ENCODE measurements at places on chromosomes 12 and 14.

DNA sequence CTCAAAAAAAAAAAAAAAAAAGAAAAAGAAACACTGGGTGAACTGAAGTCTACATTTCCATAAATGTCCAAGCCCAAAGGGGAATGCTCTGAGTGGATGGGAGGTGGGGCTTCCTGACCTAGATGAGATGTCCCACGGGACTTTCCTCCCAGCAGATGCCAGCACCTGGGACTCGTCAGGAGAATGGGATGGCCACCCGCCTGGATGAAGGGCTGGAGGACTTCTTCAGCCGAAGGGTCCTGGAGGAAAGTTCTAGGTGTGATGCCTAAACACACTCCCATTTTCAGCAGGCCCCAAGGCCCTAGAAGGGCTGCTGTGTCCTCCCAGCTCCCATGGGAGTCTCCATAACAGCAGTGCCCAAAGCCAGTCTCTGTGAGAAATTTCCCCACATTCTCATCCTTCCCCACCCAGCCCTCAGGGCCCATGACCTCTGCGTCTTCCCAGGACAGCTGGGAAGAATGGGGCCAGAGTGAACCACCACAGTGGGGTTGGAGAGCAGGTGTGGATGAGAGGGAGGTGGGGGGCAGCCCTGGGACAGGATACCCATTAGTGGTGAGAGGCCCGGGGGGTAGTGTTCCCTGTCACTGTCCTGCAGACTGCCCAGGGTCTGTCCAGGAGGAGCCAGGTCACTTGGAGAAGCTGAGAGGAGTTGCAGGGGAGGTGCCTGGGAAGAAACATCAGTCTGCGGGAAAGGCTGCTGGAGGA, 7.1 kb upstream of the CPNE6 start:
- no peak for DNase-seq

DNA sequence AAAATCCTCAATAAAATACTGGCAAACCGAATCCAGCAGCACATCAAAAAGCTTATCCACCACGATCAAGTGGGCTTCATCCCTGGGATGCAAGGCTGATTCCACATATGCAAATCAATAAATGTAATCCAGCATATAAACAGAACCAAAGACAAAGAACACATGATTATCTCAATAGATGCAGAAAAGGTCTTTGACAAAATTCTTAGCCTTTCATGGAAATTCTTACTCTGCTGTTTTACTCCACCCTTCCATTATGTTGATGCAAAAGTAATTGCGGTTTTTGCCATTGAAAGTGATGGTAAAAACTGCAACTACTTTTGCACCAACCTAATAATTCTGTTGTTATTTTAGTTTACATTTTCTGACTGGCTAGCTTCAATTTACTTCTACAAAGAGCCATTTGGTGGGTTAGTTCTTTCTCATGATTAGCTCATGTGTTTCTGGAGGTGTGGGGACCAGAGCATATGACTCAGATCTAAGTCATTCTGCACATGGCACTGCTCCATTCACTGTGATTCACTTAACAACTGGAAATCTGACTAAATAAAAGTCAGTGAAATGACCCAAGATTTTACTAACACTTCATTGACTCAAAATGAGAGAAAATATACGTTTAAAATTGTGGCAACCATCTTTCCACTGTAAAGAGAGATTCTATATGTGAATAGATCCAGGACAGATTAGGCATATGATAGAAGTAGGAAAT, 99.9 kb downstream of the TMTC3 start:
- no peak for DNase-seq

DNA sequence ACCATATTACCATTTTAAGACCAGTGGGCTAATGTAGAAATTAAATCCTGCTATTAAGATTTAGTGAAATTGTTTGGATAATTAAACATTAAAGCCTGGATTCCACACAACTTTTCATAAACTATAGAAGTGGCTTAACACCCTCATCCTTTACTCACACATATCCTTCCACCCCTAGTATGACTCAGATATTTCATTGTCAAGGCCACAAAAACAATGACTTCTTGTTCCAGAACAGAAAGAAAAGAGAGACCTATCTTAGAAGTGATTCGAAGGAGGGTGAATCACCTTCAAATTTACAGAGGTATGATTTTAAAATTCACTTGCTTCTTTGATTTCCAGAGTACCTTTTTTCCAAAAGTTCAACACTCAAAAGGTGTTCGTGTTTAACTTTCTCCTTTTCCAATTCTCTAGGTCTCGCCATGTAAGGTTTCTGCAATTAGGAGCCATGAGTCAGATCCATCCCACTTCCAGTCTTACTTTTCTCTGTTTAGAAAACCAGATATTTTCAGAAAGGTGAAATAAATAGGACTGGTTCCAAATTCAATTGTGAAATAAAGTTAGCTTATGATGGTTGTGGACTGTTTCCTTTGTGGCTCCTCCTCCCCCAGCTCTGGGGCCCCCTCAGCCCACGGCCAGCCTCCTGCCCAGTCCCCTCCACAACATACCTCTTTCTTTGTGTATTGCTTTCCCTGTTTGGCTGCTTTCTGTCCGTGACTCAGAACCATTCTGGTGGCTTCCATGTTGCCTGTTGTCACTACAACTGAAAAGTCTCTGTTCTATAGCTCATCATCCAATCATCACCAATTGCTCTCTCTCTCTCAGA, 24.6 kb upstream of the MGP start:
- no peak for DNase-seq

- DNase-seq: no peak
Measured at GRCh38 chr14:70555890-70556289, 21.1 kb upstream of the ADAM20 start.

GRCh38 chr12:14396071-14396470, 30.6 kb downstream of the ATF7IP start:
- no peak for DNase-seq

DNA sequence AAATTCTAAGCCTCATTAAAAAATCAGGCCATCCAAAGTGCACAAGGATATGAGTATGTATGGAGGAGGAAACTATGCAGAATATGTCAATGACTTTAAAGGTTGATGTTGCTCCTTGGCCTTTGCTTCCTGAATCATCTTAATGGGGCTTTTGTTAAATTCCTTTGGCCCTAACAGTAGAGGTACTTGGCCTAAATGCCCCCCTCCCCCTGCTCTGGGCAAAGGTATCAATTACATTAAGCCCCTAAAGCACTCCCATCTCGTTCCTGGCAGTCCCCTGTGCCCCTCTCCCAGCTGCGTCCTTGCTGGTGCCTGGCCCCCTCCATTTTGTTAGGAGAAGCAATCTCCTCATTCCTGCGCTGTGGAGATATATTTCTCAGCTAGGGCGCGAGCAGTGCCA, 4.8 kb downstream of the COPZ1 start:
- DNase-seq: no peak

GRCh38 chr12:89893972-89894706, 185.5 kb upstream of the ATP2B1 start:
- no peak for DNase-seq

- DNase-seq: peak; percentile 17
Measured at GRCh38 chr12:50326590-50327284, 43.4 kb upstream of the LIMA1 start.

DNA sequence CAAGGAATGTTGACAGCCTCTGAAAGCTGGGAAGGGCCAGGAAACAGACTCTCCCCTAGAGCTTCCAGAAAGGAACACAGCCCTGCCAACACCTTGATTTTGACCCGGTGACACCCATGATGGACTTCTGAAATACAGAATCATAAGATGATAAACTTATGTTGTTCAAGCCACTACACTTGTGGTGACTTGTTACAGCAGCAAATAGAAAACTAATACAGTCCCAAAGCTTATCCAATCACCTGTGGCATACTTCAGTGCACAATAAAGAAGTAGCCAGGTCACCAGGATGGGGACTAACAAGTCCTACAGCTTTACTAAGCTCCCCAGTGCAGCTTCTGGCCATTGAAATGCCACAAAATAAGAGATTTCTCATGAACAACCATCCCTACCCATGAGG, 5.4 kb downstream of the STON2 start:
- DNase-seq: no peak

DNA sequence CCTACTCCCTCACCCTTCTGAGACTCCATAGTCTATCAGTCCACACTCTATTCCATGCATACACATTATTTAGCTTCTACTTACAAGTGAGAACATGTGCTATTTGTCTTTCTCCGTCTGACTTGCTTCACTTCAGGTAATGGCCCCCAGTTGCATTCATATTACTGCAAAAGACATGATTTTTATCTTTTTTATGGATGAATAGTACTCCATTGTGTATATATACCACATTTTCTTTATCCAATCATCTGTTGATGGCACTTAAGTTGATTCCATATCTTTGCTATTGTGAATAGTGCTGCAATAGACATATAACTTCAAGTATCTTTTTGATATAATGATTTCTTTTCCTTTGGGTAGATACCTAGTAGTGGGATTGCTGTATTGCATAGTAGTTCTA, 171.8 kb downstream of the DACT1 start:
- DNase-seq: no peak

- DNase-seq: no peak
Measured at GRCh38 chr14:92280554-92281262, 42.3 kb upstream of the SLC24A4 start.

- no peak for DNase-seq
Measured at GRCh38 chr12:62709311-62709710, 225.6 kb downstream of the PPM1H start.

- DNase-seq: no peak
Measured at GRCh38 chr12:8011331-8011730, 21.2 kb upstream of the FOXJ2 start.

DNA sequence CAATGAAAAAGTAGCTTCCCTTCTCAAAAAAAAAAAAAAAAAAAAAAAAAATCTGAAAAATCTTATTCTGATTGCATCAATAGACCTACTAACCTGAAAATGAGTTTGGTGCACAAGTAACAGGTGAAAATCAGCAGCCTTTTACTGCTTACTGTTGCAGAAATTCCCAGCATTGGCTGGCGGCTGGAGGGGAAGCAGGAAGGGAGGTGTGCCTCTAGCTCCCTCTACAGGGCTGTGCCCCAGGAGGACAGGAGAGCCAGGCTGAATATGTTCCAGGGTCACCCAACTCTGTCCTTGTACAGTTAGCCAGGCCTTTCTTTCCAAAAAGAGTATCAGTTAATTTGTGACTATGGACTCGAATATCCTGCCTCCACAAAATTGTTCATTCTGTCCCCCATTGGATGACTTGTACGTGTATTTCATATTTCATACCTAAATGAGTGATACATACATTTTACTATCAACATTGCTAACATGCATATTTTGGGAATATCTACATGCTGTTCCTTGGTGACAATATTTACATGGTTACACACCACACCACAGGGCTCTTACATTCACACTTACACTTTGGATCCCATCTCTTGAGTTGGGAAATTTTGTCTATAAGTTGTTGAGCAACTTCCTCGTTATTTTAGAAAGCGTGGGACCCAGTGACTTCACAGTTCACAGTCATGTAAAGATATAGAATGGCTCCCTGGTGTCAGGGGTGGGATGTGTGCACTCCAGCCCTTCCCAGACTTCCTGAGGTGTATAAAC, 124.8 kb downstream of the SAMD4A start:
- DNase-seq: peak; percentile 88

GRCh38 chr12:46480724-46481123, 108.2 kb upstream of the SLC38A2 start:
- no peak for DNase-seq

GRCh38 chr12:96061864-96062453, 26.6 kb upstream of the LTA4H start:
- DNase-seq: peak; percentile 88

DNA sequence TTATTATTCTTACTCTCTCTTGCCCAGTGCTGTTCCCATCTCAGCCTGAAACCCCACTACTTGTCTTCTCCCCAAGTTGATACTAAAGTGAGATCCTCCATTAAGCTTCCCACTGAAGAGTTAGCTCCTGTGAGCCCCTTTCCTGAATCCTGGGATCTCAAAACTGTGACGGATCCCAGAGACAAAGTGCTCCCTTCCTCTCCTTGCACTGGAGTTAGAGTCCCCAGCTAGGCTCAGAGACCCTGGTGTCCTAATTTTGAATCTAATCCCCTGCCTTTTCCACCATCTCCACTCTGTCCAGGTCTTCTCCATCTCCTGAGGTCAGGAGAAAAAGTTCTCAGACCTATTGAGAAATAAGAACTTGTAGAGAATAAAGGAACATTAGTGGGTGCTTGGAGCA, 17.6 kb upstream of the TBX3 start:
- no peak for DNase-seq

- DNase-seq: peak; percentile 39
Measured at GRCh38 chr14:32991691-32992090, 53.0 kb downstream of the NPAS3 start.

GRCh38 chr12:27426743-27427487, 19.6 kb upstream of the SMCO2 start:
- no peak for DNase-seq

DNA sequence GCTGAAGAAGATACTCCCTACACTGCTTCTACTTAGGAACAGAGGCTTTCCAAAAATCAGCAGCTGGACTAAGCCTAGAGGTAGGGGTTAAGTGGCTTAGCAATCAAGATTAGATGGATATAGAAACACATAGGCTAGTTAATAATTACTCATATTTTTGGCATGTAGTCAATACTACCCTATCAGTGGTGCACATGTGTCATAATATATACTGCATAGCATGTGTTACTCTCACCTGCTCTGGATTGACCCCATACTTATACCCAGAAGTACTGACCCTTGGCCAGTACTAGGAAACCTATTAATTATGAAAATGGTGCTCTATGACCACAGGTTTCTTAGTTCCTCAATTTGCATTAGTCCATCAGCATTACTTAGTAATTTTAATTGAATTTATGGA, 528.4 kb upstream of the LMO3 start:
- DNase-seq: no peak

- no peak for DNase-seq
Measured at GRCh38 chr14:35158491-35158890, 36.1 kb downstream of the PRORP start.

DNA sequence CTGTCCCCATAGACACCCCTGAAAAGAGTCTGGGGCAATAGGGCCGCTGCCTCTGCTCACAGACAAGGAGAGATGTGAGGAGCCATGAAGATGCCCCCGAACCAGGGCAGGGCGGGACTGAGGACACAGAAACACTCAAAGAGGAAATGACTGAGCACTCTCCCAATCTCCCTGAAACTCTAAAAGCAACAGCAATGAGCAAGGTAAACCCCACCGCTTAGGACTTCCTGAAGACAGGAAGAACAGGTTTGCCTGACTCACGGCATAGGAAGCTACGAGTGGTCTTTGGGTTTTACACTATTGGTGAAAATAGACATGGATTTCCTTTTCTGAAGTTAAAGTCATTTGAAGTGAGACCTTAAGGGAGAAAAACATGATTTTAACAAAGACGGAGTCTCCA, 32.5 kb downstream of the STX2 start:
- DNase-seq: no peak

GRCh38 chr12:64392221-64392620, 1.7 kb upstream of the C12orf56 start:
- peak; percentile 44 for DNase-seq

GRCh38 chr12:27013611-27014084, 536 bp downstream of the TM7SF3 start:
- peak; percentile 84 for DNase-seq

GRCh38 chr12:75938189-75938588, 93.4 kb downstream of the PHLDA1 start:
- no peak for DNase-seq

DNA sequence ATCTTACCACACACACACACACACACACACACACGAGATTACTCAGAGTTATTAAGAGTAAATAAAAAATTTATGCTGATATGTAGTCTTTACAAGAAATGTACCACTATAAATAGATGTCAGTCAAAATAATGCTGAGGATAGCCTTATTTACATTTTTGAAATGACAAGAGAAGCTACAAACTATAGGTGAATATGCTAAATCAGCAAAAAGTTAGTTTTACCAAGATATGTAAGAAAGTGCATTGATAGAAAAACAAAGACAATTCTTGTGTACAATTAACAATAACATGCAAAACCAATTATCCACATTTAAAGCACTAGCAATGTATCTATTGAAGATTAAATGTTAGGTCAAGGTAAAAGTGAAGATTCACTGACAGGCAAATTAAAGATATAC, 46.8 kb upstream of the CERS5 start:
- no peak for DNase-seq

Data from eye (tissue), 1 donor.